ENCODE measurements at places on chromosomes 11 and 22. TPM values are rescaled to one million over a fixed set of nuclear protein-coding genes. Genes with fewer than 3 reads are reported as not detected.

LRRC32 gene
- total RNA-seq = 192 TPM

INPP5J gene
- 1.9 TPM for total RNA-seq

IGSF9B gene
- total RNA-seq = 13.5 TPM

SHISA8 gene
- 0.40 TPM for total RNA-seq

ABTB2 gene
- total RNA-seq = 10.5 TPM

ACR gene
- total RNA-seq = 1.5 TPM

COMT gene
- 155 TPM for total RNA-seq

STK33 gene
- 3.1 TPM for total RNA-seq

All from sciatic nerve (tissue), 2 donors.